ENCODE measurements at places on chromosomes 1 and 21. TPM values are rescaled to one million over a fixed set of nuclear protein-coding genes. Genes with fewer than 3 reads are reported as not detected.
A peak's percentile ranks its signal among the peaks of the same experiment; 100 is the strongest.

The PTGFRN gene
- 22.5 TPM for total RNA-seq

The BLZF1 gene
- total RNA-seq, result 30.0 TPM

The PPFIA4 gene
- 4.3 TPM for total RNA-seq

The OR14A16 gene
- not detected for total RNA-seq

The ABCG1 gene
- 0.43 TPM for total RNA-seq

The KCNE1 gene
- under 0.01 TPM for total RNA-seq

The NR1I3 gene
- total RNA-seq, result not detected

The GBP4 gene
- total RNA-seq, result 14.2 TPM

The PADI2 gene
- total RNA-seq, result 0.43 TPM

The HPCA gene
- not detected for total RNA-seq

The MAB21L3 gene
- total RNA-seq, result under 0.01 TPM

DNA sequence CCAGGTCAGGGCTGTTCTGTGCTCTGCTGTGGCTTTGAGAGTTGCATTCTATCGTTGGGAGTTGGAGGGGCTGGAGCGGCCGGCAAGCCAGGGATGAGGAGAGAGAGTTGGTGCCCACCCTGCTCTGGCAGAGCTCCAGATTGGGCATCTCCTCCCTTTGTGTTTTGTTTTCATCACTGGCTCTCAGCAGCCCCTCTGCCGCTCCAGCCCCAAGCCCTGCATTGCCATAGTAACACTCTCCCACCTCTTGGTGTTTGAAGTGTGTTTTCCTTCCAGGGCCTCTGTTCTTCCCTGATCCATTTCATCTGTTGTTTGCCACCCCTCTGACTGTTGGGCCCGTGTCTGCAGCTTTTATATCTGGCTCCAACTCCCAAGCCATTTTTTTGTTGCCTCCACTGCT lies 152.7 kb downstream of the URB2 start:
- DNase-seq, result no peak

GRCh38 chr1:98659879-98660278 lies 1.6 kb upstream of the SNX7 start:
- DNase-seq, result no peak

GRCh38 chr1:79895573-79895972 lies 889.0 kb upstream of the ADGRL4 start:
- DNase-seq, result no peak

GRCh38 chr1:198788561-198789064 lies 149.8 kb downstream of the PTPRC start:
- DNase-seq, result peak; percentile 59

- DNase-seq, result peak; percentile 68
Measured at GRCh38 chr1:59477286-59477685, 180.4 kb downstream of the FGGY start.

- peak; percentile 92 for DNase-seq
Measured at GRCh38 chr1:117695796-117696490, 90.1 kb downstream of the TENT5C start.

DNA sequence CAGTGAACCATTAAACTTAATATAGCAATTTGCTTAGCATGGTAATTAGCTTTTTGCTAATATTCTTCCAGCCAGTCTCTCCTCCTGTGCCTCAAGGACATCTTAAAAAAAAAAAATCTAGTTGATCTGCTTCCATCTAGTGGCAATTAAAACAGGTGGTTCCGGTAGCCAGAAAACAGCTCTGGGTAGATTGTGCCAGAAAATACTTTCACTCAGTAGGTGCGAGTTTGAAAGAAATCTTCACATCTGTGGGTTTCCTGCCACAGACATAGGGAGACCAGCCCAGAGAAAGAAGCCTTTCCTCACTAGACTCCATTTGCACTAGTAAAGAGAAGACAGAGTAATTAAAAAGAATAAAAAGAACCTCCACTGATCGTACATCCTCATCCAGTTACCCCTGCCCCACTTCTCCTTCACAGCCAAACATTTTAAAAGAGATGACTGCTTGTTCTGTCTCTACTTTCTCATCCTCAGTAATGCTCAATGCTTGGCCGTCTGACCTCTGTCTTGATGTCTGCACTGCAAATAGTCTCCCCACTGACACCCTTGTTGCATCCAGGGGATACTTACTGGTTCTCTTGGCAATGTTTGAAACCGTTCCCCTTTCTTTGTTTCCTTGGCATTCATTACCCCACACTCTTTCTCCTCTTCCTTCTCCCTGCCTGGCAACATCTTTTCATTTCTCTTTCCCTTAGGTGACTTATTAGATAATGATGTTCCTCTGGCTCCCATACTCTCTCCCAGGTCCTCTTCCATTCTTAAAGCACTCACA lies 16.9 kb downstream of the SELL start:
- DNase-seq, result no peak

GRCh38 chr1:22862752-22863151 lies 109.9 kb downstream of the LACTBL1 start:
- DNase-seq, result no peak

DNA sequence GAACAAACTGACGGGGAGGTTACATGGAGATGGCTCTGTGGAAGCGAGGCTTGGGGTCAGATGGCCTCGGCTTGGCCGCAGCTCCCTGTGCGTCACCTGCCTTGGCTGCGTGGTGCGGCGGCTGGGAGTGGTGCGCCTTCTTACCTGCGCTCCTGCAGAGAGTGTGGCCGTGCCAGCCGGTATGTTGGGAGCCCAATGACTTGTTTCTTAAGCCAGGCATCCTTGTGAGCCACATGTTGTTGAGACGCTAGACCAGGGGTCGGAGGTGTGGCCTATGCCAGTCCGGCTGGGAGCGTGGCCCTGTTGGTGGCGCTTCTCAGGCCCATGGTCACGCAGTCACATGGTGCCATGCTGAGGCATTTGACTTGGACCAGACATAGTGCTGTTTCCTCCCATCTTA lies 10.5 kb downstream of the SLX9 start:
- no peak for DNase-seq

GRCh38 chr1:213186168-213186567 lies 135.1 kb downstream of the RPS6KC1 start:
- no peak for DNase-seq

GRCh38 chr21:34075091-34075425 lies 1.7 kb downstream of the MRPS6 start:
- DNase-seq, result no peak

DNA sequence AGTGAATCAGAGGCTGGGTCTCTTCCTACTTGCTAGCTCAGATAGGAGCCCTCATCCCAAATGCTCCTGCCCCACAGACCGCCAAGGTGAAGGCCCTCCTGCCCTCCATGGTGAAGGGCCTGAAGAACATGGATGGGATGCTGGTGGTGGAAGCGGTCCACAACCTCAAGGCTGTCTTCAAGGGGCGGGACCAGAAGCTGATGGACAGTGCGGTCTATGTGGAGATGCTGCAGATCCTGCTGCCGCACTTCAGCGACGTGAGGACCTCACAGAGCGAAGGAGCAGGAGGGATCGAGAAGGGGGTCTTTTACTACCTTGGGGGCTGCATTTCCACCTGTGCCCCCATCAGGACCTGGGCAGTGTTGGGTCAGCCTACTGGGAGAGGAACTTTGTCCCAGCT lies 14.6 kb upstream of the TTC4 start:
- DNase-seq, result no peak

- DNase-seq, result no peak
Measured at GRCh38 chr1:244318512-244318911, 133.2 kb downstream of the ADSS2 start.

GRCh38 chr1:66275083-66275482 lies 258.9 kb upstream of the SGIP1 start:
- DNase-seq, result no peak

- no peak for DNase-seq
Measured at GRCh38 chr21:17428484-17428869, 84.4 kb upstream of the CXADR start.

- peak; percentile 88 for DNase-seq
Measured at GRCh38 chr21:41957991-41958766, 4.4 kb upstream of the C2CD2 start.

DNA sequence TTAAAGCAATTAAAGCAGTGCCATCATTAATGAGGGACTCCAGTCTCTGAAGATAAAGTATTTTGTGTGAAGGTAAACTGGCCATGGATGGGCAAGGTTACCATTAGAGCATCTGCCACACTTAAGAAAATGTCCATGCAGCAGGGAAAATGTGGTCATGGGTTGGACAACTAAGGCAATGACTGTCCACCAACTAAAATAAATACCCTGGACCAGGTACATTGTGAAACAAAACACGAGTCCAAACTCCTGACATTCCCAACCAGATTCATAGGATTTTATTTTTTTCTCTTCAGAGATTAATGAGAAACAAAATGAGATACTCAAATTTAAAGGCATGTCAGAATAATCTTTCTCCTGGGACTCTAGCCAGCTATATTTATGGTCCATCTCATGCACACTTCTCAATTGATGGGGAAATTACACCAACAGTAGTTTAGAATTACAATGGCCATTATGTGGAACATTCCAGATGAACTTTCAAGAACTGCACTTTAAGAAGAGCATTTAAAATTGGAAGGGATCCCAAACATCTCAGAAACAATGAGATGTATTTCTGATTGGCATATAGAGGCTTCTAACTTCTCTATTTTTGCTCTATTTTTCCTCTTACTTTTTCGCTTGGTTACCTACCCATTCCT lies 8.1 kb downstream of the GBP7 start:
- no peak for DNase-seq

DNA sequence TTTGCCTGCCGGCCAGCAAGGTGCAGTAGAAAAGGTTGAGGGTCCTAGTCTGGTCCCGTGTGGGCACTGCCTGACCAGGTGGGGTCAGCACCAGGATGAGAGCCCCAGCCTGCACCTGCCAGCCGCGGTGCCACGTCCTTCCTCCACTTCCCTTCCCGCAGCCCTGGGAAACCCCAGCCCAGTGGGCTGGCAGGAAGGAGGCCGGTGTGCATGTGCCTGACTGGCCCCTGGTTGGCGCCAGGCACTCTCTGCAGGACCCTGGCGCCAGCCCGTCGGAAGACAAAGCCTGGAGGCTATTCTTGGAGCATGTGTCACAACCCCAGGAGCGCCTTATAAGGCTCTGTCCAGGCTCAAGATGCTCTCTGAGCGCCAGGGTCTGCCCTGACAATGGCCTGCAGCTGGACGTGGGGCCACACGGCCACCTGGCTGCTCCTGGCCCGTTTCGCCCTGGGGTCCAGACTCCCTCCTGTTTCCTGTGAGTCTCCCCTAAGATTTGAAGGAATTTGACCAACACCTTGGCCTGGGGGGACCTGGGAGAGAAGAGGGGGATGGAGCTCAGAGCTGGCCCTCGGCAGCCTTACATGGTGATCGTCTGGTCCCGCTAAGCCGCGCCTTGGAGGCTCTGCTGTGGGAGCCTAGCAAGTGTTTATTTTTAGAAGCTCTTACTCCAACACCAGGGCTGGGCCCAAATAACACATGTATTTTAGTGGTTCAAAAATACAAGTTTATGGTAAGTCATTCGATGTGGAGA lies 31.9 kb upstream of the POFUT2 start:
- DNase-seq, result peak; percentile 65

GRCh38 chr1:210586771-210587170 lies 258.1 kb downstream of the HHAT start:
- no peak for DNase-seq

DNA sequence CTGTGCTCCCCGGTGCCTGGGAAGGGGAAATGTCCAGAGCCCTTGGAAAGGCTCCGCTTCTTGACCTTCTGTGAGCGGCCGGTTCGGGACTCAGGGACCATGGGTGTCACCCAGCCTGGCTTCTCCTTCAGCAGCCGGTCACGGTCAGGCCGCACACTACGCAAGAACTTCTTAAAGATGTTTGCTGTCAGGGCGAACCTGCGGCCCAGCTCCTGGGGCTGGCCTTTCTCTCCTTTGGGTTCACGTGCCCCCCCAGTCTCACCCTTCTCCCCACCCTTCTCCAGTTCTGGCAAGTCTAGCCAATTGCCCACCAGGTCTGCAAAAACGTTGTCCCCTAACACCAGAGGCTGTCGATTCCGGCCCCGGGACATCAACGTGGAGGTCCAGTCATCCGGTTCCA lies 12.1 kb downstream of the INKA2 start:
- no peak for DNase-seq

DNA sequence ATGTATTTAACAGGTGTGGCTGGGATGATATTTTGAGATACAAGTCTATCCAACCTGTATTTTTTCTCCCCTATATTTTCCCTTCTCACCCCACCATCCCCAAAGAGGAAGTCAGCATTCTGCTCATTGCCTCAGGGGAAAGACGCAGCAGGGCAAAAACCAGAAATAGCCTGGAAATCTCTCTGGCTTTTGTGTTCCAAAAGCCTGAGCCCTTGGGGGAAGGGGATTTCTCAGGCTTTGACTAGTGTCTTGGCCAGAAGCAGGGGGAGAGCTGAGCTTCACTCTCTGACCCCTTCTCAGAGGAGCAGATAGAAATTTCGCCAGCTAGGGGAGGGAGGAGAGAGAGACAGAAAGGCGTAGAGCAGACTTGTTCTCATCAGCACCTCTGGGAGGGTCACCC lies 244.7 kb downstream of the RRAGC start:
- no peak for DNase-seq

- DNase-seq, result no peak
Measured at GRCh38 chr1:231419738-231420298, 2.3 kb downstream of the EGLN1 start.

GRCh38 chr1:38926091-38926490 lies 15.5 kb downstream of the RHBDL2 start:
- DNase-seq, result no peak

DNA sequence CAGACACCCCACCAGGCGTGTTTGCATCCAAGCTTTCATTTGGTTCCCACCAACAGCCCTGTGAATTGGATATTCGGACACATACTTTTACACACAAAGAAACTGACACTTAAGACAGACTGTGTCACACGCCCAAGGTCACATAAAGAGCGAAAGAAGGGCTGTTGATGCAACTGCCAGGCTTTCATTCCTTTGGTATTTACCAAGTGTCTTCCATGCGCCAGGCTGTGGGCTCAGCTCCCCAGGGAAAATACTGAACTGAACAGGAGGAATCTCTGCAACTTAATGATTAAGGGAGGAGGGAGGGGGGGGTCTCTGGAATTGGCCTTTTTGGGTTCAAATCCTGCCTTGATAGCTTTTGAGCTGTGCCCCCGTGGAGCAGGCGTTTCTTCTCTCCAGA lies 122.8 kb downstream of the ACTL8 start:
- DNase-seq, result no peak

GRCh38 chr1:187306710-187307415 lies 478.1 kb downstream of the PLA2G4A start:
- no peak for DNase-seq

DNA sequence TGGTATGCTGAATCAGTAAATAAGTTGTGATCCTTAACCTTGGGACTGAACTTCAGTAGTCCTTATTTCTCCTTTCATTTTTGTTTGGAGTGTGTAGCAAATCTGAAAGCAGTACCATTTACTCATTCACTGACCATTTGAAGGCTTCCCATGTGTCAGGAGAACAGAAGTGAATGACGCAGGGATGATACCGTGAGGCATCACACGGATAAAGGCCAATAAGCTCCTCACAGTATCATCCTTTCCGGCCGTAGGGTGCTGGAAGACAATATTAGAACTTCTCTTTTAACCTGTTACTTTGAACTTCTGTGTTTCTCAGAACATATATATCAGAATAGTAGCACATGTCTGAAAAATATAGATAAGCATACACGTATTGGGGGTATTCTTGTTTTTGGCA lies 21.3 kb downstream of the BACH1 start:
- DNase-seq, result no peak

DNA sequence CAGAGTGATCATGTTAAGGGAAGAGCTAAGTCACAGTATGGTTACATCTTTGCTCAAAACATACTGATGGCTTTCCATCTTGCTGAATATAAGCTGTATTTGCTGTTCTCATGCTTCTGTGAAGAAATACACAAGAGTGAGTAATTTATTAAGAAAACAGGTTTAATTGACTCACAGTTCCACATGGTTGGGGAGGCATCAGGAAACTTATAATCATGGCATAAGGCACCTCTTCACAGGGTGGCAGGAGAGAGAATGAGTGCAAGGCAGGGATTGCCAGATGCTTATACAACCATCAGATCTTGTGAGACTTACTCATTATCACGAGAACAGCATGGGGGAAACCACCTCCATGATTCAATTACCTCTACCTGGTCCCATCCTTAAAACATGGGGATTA lies 24.4 kb upstream of the RGS5 start:
- DNase-seq, result no peak

Data from fibroblast of villous mesenchyme (primary cell).